HFFc6 (cell line): ENCODE measurements at places on chromosomes 2 and 18.

- no peak for DNase-seq
These were observed 165.1 kb downstream of the FMNL2 start for GRCh38 chr2:152499896-152500735.

DNA sequence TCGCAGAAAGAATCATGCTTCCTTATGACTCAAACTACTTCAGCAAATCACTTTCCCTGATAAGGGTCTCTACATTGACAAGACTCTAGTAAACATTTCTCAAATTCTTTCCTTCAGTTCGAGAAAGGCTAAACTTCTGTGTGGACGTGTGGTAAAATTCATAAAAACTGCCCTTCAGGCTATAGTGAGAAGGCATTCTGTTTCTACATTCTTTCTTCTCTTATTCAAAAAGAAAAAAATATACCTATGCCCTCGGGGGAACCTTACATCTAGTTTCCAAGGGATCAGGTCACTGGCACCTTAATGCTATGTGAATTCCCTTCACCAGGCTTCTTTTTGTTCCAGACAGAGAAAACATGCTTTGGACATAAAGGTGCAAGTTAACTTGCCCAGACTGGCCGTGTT is 4.9 kb downstream of the VIT start:
- peak; percentile 65 for DNase-seq

- no peak for DNase-seq
These were observed 12.0 kb upstream of the GTF2A1L start for GRCh38 chr2:48605482-48606175.

DNA sequence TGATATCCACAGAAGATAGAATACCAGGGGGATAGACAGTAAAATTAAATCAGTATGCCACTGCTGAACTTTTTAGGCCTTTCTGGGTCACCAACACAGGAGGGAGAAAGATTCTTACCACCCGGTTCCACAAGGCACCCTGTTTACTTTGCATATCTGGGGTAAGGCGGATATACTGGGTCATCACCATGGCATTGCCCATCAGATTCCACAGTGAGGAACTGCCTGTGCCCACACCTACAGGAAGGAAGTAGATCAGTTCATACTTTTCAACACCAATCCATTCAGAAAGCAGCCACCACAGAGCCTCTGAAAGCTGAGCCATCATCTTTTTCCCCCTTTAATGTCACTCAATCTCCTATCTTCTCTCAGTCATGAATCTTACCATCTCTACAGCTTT is 2.0 kb downstream of the LMAN2L start:
- DNase-seq, result no peak

DNA sequence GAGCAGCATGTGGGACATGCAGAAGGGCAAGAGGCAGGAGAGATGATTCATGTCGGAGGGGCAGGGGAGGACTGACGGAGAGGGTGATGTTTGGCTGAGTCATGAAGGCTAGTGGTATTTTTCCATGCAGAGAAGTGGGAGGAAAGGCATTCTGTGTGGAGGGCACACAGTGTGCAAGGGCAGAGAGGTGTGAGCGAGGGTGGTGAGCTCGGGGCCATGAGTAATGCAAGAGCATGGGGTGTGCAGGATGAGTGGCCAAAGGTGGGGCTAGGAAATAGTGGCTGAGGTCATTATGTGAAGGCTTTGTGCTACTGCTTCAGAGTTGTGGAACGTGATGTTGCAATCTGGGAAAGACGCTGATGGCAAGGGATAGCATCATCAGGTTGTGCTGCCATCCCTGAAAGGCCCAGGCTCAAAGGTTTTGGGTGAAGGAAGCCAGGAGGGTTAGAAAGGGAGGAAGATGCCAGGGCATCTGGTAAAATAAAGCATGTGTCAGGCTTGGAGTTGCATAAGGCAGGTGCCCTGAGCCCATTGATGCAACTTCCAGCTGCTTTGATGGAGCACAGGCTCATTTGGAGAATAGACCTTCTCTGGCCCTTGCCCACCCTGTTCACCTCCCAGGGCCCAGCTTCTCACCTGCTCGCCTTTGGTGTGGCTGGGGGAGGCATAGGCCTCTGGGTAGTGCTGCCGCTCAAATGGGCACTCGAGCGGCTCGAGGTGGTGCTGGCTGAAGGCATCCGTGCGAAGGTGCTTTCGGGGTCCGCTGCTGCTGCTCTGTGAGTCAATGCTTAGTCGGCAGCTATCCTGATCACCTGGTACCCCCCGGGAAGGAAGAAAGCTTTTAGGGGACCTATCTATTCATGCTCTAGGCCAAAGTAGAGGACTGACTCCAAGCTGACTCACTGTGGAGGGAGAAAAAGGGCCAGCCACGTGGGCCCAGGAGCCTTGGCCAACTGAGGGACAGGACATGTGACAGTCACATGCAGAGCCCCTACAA is 37.5 kb downstream of the PAX8 start:
- DNase-seq, result peak; percentile 99

DNA sequence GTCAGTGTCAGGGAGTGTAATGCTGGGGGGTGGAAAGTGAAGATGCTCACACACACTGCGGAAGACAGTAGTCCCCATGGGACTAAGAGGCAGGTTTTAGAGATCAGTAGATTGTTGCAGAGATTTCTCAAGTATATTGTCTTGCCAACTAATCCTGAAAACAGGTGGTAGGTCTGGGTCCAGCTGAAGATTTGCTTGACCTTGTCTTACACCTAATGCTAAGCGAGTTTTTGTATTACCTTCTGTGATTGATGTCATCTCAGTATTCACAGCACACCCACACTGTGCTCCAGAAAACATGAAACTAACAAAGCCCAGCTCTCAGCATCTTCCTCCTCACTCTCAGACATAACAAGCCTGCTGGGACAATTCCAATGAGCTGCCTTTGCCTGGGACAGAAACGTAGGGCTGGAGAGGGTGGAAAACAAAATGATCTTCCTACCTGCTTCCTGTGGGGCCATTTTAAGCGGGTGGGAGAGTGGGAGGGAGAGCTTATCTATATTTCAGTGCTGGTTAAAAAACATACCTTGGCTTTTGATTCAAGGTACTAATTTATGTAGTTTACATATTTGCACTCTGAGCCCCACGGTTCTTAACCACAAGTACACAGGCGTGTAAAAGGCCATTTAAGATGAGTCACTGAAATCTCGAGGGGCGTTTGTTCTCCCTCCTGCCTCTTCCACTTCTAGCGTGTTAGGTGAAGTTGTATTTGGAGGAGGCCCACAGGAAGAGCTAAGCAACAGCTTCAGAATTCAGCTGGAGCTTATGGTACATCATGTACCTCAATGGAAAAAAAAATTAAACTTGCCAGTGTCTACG is 23.1 kb upstream of the RBMS1 start:
- DNase-seq, result peak; percentile 26

DNA sequence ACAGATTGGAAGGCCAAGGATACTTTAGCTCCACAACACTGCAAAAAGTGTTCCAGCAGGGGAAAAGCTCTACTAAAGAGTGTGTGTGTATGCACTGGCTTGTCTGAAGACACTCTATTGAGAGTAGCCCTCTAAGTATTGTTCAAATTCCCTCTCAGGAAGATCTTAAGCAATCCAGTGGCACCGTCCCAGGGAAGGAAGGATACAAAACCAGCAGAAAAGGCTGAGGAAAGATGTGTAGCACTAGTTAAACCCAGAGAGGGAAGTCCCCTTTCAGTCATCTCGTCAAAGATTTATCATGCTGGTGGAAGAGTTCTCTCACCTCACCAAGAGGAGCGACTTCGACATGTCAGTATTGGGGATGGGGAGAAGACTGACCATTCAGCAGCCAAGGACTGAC is 50.5 kb downstream of the DHRS9 start:
- DNase-seq, result no peak

DNA sequence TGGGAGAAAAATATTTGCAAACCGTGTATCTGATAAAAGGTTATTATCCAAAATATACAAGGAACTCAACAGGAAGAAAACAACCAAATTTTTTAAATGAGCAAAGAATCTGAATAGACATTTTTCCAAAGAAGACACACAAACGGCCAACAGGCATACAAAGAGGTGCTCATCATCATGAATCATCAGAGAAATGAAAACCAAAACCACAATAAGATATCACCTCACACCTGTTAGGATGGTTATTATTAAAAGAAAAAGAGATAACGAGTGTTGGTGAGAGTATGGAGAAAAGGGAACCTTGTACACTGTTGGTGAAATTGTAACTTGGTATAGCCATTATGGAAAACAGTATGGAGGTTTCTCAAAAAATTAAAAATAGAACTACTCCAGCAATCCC is 463.3 kb downstream of the IRS1 start:
- no peak for DNase-seq

GRCh38 chr2:145501920-145502319 is 982.0 kb upstream of the ZEB2 start:
- DNase-seq, result no peak

- no peak for DNase-seq
These were observed 18.0 kb downstream of the CYP27A1 start for GRCh38 chr2:218799990-218800389.

DNA sequence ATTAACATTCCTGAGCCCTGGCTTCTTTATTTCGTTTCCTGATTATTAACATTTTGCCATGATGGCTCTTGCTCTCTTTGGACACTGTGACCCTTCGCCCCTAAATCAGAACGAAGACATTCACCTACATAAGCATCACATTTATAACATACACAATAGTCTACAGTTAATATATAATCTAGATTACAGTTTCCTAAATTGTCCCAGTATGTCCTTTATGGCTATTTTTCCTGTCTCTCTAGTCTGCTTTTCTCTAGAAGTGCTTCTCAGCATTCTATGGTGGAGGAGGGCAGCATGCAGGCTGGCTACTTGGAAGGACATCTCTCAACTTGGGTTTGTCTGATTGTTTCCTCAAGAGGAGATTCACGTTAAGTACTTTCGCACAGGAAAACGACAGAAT is 49.9 kb downstream of the FAM210A start:
- no peak for DNase-seq

GRCh38 chr18:48230467-48231113 is 178.6 kb downstream of the ZBTB7C start:
- DNase-seq, result peak; percentile 53

- DNase-seq, result peak; percentile 55
These were observed 587 bp downstream of the SUMO1 start for GRCh38 chr2:202237787-202238233.

- no peak for DNase-seq
These were observed 301.0 kb upstream of the MGAT5 start for GRCh38 chr2:133952896-133953295.

DNA sequence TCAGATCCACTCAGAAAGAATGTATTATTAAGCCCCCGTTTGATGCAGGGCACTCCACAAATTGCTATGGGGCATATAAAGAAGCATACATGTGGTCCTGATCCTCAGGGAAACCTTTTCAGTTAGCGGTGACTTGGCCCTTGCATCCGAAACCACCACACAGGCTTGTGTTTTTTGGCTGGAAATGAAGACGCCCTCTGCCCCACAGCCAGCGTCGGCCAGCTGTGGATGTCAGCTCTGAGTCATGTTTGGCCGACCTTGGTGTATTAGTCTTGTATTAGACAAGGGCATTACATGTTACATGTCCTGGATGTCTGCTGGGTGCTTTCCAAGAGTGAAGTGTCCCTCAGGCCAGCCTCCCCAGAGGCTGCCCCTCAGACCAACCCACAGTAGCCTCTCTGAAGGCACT is 107.6 kb upstream of the MAP3K20 start:
- DNase-seq, result peak; percentile 71

DNA sequence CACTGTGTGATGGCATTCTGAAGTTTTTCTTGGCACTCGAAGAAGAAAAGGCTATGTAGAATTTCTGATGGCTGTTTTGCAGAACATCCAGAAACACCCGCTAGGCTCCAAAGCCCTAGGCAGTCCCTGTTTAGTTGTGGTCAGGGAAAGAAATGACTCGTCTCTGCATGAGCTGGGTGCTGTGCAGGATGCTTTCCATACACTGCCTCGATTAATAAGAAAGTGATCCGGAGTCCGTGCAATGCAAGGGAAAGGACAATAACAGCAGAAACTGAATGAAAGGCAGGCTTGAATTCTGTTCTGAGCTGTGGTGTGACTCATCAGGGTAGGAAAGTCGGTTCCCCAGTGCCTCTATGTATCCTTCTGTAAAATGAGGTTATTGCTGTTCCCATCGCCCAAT is 18.7 kb downstream of the MAPRE3 start:
- peak; percentile 28 for DNase-seq

DNA sequence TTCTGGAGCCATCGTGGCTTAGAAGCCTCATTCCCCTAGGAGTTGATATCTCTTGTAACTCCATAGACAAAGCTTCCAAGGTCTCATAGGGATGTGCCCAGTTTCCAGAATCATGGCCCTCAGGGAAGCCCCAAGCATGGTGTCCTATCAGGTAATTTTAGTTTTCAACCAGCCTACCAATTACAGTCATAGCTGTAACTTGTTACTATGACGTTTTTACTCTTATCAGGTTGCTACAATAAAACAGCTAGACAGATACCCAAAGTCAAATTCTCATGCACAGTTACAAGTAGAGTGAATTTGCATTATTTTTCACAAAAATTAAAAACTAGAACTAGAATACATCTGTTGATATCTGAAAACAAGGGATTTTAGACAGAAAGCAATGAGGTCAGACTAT is 8.9 kb downstream of the LYPD6 start:
- DNase-seq, result no peak

DNA sequence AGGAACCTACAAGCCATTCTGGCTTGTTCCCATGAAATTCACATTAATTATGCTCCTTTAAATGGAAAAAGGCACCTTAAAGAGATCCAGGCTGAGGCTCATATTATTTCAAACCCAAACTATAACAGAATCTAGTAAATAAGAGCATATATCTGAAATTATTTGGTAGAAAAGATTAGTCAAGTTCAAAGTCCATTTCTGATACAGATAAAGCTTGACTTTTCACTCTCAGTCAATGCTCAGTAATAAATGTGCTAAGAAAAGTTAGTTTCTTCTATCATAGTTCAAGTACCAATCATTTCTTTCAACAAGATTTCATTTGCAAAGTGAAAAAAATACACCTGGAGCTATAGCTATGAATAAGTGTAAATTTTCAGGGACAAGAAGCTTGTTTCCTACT is 61.8 kb upstream of the NARS1 start:
- no peak for DNase-seq

- peak; percentile 48 for DNase-seq
These were observed 30.4 kb upstream of the GMCL1 start for GRCh38 chr2:69798909-69799526.

DNA sequence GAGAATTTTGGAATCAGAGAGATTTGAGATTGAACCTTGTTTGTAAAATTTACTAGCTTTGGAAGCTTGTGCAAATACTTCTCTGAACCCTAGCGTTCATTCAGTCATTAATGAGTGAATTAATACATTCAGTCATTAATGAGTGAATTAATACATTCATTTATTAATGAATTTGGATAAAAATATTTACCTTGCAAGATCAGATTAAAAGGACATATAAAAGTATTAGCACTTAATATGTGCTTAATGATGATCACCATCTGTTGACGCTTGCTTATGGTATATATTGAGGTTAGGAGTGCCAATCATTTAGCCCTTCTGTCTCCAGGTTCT is 26.9 kb downstream of the EML4 start:
- DNase-seq, result no peak

GRCh38 chr2:218671097-218671653 is 627 bp downstream of the RNF25 start:
- DNase-seq, result peak; percentile 17

GRCh38 chr2:20988905-20989304 is 55.0 kb downstream of the APOB start:
- no peak for DNase-seq

- no peak for DNase-seq
These were observed 481.3 kb upstream of the CHAC2 start for GRCh38 chr2:53286345-53286744.
